ENCODE measurements at places on chromosomes 1 and 21. TPM values are rescaled to one million over a fixed set of nuclear protein-coding genes. Genes with fewer than 3 reads are reported as not detected.

Gene EXOSC10
- 50.7 TPM for total RNA-seq

Gene DRAXIN
- 0.17 TPM for total RNA-seq

Gene LRRC38
- not detected for total RNA-seq

Gene GNAT2
- not detected for total RNA-seq

Gene RNU1-2
- 6,222 TPM for total RNA-seq

Gene SPRR1A
- not detected for total RNA-seq

Gene FAM163A
- 0.32 TPM for total RNA-seq

- no peak for DNase-seq
These were observed 55.2 kb downstream of the LRRN2 start for GRCh38 chr1:204630132-204630905.

DNA sequence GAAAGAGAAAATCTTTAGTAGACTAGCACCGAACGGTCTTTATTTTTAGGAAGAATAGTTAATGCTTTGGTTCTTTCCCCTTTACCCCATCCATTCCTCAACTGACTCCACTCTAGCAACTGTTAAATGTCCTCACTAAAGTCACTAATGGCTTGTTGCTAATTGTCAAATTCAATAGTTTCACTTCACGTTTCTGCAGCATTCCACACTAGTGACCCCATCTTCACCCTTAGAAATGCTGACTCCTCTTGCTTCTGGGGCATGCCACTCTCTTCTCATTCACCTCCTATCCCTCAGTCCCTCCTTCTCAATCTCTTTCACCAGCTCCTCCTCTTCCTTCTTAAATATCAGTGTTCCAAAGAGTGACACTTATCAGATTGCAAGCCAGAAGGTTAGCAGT, 19.4 kb upstream of the CADM3 start:
- DNase-seq, result no peak

- no peak for DNase-seq
These were observed 26.8 kb downstream of the BCAS2 start for GRCh38 chr1:114554577-114554976.

- no peak for DNase-seq
These were observed 38.0 kb upstream of the COL24A1 start for GRCh38 chr1:86194491-86195034.

- DNase-seq, result no peak
These were observed 47.6 kb downstream of the TAS1R2 start for GRCh38 chr1:18811733-18812452.

DNA sequence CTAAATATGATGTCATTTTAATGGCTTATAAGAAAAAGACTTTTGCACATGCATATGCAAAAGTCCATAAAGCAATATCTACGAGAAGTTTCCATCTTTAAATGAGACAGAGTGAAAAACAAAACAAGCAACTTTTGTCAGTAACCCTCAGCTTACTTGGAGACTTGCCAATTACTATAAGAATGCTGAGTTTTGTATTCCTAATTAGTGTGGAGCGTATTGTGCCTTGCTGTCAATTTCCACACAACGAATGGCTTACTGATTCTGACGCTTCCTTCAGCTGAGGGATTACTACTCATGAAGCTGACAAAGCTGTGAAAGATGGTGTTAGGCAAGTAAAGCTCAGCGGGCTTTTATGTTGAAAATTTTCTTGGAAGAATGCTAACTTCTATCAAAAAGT, 440.4 kb upstream of the ADAMTS5 start:
- DNase-seq, result no peak

DNA sequence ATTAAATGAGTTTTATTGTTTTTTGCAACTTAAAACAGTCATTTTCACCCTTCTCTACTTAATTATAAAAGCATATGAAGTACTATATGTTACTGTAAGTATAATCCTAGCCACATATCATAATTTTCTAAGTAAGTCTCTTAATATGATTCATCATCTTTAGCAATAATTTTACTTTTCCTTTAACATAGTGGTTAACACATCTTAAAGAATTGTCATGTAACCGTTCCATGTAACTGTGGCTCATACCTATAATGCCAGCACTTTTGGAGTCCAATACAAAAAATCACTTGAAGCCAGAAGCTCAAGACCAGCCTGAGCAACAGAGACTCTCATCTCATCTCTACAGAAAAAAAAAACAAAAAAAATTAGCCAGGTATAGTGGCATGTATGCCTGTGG, 260.6 kb upstream of the DUSP10 start:
- DNase-seq, result no peak

DNA sequence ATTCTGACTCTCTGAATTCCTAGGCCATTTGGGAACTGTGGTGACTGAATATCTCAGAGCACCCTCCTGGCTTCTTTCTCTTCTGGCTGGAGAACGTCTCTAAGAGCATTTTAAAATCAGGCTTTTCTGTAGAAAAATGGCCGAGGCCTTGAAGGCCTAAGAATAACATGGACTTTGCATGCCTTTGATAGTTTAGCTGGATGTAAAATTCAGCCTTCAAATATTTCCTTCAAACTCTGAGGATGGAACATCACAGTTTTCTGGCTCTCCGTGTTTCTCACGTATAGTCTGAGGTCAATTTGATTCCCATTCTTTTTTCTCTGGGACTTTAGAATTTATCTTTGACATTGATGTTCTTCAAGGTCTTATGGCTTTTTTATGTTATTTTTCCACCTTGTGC, 34.0 kb downstream of the ARHGEF16 start:
- DNase-seq, result no peak

DNA sequence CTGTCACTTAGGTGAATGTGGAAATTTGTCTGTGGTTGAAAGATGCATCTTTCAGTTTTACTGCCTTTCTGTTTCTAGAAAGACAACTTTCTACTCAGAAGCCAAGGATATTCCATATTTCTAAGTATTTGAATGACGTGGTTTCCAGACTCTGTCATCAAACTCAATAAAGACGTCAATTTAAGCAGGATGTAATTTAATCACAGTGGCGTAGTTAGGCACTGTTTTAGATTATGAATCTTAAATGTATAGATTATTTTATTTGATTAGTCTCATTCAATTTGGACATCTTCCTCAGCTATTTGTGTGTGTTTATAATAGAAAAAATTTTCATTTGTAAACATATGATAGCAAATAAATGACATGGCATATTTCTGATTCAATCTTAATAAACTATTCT, 298.9 kb downstream of the RYR2 start:
- no peak for DNase-seq

GRCh38 chr1:204377800-204378668, 18.3 kb upstream of the PLEKHA6 start:
- DNase-seq, result peak; percentile 88

DNA sequence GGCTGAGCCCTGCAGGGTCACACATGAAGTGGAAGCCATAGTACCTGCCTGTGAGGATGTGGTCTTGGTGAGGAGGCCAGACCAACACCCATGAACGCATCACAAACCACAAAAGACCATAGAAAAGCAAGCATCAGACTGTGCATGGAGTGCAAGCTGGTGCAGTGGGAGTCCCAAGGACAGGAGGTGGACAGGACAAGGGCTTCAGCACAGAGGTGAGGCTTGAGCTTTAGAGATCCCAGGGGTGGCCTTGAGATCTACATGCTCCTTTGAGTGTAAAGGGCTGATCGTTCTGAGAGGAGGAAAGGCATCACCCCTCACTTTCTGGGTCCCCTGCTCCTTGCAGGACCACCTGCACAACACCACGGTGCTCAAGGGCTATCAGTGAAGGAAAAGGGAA, 111.9 kb upstream of the F3 start:
- no peak for DNase-seq

DNA sequence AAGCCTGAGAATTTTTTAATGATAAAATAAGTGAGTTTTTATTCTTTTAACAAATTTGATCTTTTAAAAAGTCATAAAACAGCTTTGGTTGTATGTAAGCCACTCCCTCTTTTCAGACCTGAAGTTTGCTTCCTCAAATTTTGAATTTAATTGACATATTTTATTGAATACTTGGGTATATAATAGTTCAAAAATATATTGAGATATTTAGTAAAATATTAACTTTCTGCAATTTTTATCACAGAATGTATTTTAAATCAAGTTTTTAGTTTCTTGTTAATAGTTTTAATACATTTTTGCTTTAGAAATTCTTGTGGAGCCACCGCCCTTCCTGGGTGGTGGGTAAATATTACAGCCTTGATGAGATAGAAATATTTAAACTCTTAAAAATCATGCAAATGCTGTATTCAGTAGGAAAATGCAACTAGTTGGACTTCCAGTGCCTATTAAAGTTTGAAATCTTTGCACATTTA, 867 bp downstream of the PTPRC start:
- no peak for DNase-seq

All from mucosa of descending colon (tissue), 3 donors.